Urinary bladder (tissue), 4 donors: ENCODE measurements at places on chromosomes 2 and 18. TPM values are rescaled to one million over a fixed set of nuclear protein-coding genes. Genes with fewer than 3 reads are reported as not detected.

The SOX11 gene
- 9.8 TPM for total RNA-seq

DNA sequence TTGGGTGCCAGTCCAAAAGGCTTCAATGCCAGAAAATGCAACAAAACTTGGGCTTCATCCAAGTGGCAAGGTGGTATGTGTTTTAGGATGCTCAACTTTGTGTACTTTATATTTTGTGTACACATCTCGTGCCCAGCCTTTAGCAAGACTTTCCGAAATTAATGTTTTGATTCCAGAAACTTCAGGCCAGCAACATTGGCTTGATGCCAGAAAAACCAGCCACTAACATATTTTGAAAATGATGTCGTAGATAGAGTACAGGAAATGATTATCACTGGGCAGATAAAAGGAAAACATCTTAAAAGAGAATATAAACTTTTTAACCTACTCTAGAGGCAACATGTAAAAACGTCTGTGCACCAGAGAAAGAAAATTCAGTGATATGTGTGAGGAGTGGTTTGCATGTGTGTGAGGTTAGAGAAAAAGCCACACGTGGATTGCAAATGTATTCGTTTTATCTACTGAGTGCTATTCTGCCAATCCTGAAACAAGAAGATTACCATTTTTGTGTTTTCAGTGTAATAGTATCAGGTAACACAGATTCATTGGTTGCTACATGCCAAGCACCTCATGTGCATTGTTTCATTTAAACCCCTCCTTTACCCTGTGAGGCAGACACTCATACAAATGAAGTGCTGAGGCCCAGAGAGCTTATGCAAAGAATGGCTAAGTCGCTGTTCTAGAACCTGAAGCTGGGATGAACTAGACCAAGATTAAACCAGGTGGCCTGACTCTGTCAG lies 264.8 kb downstream of the C1D start:
- no peak for DNase-seq

DNA sequence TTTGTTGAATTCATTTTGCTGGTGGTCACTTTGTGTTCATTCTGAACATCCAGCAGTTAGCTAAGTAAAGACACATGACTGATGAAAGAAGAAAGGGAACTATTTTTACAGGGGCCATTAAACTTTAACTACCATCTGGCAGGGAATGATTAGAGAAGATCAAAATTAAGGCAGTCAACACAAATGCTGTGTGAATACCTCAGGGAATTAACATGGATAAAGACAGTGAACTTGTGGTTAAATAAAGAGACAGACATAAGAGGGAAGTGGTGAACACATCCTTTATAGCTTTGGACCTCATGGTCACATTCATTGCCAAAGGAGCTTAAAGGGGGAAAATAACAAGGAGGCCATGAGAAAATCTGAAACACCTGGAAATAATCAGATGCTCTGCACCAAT lies 52.6 kb upstream of the ATP5MC3 start:
- DNase-seq = peak; percentile 17

GRCh38 chr18:79411614-79412526 lies 16.1 kb downstream of the NFATC1 start:
- DNase-seq = no peak

GRCh38 chr2:128545085-128545484 lies 226.4 kb upstream of the HS6ST1 start:
- no peak for DNase-seq

GRCh38 chr2:238305092-238305862 lies 15.0 kb upstream of the TRAF3IP1 start:
- DNase-seq = no peak

DNA sequence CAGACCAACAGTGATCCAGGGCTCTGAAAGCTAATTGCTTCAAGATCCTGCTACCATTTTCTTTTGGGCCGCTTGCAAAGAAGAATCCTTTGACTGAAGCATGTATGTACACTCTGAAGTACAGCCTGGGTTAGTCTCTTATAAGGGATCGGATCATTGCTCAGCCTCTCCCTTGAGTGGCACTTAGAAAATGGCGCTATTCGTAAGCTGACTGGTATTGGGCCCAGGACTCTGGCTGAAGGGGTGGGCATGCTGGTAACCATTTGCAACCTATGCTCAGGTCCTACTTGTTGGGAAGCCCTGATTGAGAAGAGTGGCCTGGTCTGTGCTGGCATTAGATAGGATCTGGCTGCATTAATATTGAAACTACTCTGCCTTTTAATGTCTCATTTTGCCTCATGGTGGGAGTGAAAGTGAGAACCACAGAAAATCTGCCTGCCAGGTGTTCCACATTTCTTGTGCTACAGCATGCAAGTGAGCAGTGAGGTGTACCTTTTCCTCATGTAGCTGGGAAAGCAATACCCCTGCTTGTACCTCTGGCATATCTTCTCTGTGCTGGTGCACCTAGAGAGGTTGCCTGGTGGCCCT lies 661 bp upstream of the MGAT5 start:
- DNase-seq = no peak

GRCh38 chr2:144529841-144530240 lies 9.9 kb upstream of the ZEB2 start:
- DNase-seq = no peak

DNA sequence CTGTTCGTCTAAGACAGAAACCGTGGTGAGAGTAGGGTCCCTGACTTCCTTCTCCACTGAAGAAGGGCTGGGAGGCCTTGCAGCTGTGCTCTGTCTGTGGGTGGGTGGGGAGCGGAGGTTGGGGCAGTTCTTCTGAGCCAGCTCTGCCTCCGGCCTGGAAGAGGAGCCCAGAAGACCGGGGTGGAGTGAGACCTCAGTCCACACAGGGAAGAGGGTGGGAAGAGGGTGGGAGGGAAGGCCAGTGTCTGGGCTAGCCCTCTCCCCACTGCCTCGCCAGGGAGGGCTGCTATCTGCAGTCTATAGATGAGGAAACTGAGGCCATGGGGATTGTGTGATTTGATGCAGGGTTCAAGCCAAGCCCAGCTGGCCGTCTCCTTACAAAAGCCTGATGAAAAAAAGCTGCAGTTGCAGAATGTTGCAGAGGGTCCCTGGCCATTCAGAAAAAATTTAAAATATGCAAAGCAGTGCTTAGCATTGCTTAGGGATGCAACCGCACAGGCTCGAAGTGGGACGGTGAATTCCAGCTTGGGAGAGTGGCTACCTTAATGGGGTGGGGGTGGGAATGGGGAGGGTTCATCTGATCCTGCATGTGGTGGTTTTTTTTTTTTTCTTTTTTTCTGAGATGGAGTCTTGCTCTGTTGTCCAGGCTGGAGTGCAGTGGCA lies 181.6 kb upstream of the HS6ST1 start:
- no peak for DNase-seq

The ABCG5 gene
- total RNA-seq = not detected

DNA sequence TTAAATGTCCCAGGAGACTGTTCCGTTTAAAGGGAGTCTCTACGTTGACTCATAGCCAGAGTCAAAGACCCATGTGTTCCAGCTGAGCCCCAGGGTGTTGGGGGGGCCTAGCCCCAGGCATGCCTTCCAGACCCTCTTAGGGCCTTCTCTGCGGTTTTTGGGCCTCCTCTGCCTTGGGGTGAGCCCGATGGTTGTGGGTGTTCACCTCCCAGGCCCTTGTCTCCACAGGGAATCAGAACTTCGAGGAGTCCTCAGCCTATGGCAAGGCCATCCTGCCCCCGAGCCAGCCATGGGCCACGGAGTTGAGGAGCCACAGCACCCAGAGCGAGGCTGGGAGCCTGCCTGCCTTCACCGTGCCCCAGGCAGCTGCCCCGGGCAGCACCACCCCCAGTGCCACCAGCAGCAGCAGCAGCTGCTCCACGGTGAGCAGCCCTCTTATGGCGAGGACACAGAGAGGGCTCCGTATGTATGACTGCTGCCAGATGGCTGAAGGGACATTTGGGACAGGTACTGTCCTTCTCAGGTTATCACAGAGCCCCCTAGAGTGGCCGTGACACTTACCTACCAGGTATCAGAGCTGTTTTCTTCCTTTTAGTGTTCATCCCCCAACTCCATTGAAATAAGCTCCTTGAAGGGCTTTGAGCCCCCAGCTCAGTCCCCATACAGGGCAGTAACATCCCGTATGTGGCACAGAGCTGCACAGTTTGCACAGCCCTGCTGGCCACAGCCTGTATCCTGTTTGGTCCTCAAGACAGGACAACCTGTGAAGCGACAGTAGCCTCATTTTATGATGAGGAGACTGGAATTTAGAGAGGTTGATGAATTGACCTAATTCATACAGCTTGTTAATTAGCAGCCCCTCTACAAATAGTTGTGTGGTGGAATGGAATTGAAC lies 80.7 kb downstream of the EPAS1 start:
- DNase-seq = no peak

DNA sequence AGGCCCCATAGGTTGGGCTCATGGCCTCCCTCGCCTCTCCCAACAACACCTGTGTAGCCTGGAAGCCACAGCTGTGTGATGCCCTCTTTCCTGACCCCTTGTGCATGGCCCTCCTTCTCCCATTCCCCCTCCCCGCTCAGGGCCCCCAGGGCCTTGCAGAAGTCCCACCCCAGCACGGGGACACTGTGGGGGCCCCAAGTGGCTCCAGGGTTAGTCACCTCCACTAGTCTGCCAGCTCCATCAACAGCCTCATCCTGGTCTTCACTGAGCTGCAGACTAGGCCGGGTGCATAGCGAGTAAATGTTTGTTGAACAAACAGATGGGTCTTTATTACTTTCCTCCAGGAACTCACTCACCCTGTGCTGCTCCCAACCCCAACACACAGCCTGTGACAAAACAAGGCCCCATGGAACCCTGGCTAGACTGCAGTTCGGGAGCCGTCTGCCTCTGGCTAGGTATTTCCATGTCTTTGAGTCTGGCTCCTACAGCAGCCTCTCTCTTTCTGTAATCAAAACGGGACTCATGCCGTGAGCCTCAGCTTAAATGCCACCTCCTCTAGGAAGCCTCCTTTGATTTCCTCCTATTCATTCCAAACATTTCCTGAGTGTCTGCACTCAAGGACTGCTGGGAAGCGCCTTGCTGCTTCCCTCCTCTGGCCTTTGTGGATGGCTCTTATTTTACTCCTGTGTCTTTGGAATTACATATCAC lies 109.9 kb upstream of the ID2 start:
- no peak for DNase-seq

The SIGLEC15 gene
- total RNA-seq = 2.3 TPM

DNA sequence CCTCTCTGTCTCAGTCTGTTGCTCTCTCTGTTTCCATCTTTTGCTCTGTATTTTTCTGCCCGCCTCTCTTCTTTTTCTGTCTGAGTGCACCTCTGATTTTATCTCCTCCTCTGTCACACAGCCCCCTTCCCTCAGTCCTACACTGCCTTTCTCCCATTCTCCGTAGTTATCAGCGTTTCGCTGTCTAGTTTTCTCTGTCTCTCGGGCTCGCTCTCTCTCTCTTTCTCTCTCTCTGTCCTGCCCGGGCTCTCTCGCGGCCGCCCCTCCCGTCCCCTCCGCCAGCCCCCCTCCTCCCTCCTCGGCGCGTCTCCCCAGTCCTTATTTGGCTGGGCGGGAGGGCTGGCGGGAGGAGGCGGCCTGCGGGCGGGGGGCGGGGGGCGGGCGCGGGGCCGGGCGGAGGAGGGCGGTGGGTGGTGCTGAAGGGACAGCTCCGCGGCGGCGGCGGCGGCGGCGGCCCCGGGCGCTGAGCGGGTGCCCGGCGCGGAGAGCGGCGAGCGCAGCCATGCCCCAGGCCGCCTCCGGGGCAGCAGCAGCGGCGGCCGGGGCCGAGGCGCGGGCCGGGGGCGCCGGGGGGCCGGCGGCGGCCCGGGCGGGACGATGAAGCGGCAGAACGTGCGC lies at the start of gene KCNK3:
KCNK3 (plus strand) TSS at position 444 of the 618 bp plus-strand sequence; CDS start at position 598, 154 bp downstream.
- DNase-seq = no peak

GRCh38 chr18:71725256-71725655 lies 818.9 kb downstream of the CBLN2 start:
- DNase-seq = no peak

GRCh38 chr2:32342801-32343200 lies 14.0 kb upstream of the BIRC6 start:
- DNase-seq = no peak

The CTLA4 gene
- 0.11 TPM for total RNA-seq

The MYOM1 gene
- total RNA-seq = 41.9 TPM

- DNase-seq = no peak
These were observed 2.5 kb upstream of the ANKRD39 start for GRCh38 chr2:96860065-96861029.

DNA sequence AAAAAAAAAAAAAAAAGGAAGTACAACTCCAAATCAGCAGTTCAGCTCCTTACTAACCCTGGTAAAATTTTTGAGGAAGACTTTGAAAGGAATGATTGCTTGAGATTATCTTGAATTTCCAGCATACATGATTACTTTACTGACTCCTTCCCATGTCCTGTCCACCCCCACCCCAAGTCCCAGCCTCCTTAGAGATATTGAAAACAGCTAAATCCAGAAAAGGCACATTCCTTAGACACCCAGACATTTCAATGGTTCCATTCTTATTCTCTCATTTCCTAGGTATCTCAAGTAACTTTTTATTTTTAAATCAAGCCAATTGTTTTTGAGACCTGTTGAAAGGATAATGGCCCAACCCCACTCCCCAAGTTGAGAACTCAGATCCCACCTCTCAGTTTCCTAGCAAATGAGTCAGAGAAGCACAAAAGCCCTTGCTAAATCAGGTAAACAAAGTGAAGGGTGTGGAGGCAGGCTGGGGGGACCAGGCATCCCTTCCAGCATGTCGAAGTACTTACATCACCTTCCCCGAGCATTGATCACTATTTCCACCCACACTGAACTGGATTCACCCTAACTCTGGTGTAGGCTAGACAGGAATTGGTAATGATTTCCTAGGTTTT lies 95.4 kb upstream of the FZD7 start:
- DNase-seq = no peak

The WNT10A gene
- total RNA-seq = 1.9 TPM

The SERPINB10 gene
- total RNA-seq = 0.21 TPM

The CLEC4F gene
- total RNA-seq = not detected

GRCh38 chr18:43634994-43635393 lies 357.7 kb upstream of the SYT4 start:
- no peak for DNase-seq

- DNase-seq = no peak
These were observed 218.1 kb upstream of the CHAC2 start for GRCh38 chr2:53549497-53549896.

DNA sequence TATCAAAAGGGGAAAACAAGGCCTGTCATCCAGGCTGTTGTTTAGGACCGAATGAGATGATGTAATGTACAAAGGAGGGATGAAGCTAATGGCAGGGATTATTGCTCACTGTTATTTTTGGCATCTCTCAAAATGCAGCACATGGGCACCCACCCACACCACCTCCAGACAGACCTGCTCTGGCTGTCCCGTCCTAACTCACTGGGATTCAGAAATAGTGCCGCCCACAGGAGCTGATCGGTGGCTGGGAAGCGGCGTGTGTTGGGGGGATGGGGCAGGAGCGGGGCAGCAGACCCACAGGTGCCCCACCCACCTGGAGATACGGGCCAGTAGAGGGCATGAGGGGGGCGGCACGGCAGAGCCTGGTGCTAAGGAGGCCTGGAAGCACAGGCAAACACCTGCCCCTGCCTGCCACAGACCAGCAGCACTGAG lies 52.2 kb downstream of the CRACDL start:
- no peak for DNase-seq

DNA sequence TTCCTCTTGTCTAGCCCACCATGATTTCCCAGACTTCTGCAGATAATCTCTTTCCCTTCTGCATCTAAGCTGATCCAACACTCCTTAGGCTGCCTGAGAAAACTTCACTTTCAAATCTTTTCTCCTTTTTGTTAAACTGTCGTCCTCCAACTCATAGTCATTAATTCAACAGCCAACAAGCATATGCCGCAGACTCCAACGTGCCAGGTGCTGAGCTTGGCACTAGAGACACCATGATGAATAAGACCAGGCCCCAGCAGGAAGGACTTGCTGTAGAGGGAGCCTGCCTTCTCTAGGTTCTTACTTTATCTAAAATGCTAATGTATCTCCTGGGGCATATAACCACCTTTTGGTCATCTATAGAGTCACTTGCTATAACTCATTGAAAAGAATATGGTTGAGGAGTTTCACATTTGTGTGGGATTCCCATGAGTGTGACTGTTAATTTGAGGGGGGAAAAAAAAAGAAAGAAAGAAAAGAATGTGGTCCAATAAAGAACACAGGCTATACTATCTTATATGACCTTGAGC lies 51.0 kb downstream of the ANKRD44 start:
- DNase-seq = no peak
